Smooth muscle cell of bladder (primary cell): ENCODE measurements at places on chromosomes 16 and 17. TPM values are rescaled to one million over a fixed set of nuclear protein-coding genes. Genes with fewer than 3 reads are reported as not detected.

The FNDC8 gene
- total RNA-seq, result not detected in 2 replicates

The IRX5 gene
- total RNA-seq, result under 0.01 TPM in 2 replicates

The CACNG3 gene
- not detected in 2 replicates for total RNA-seq

The SGCA gene
- 0.18 TPM in 1 of 2 replicates, not detected in the other for total RNA-seq
